Left ventricle myocardium inferior (tissue), 1 donor: ENCODE measurements at places on chromosomes 6 and 20. TPM values are rescaled to one million over a fixed set of nuclear protein-coding genes. Genes with fewer than 3 reads are reported as not detected.

DNA sequence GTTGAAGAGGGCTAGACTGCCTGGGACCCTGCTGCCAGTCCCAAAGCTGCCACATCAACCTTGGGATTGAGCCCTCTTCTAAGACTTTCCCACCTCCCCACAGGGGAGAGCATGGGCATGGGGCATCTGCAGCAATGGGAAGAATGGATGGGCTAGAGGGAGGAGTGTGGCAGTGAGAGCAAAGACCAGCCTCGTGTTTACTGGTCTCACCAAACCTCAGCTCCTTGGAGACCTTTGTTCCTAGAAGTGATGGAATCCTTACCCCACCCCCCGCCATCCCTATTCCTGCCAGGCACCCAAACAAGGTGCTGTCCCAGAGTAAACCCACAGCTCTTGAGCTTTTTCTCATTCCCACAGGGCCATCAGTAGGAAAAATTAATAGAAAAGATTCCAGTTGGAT, 20.0 kb upstream of the ARMC12 start:
- no peak for DNase-seq

DNA sequence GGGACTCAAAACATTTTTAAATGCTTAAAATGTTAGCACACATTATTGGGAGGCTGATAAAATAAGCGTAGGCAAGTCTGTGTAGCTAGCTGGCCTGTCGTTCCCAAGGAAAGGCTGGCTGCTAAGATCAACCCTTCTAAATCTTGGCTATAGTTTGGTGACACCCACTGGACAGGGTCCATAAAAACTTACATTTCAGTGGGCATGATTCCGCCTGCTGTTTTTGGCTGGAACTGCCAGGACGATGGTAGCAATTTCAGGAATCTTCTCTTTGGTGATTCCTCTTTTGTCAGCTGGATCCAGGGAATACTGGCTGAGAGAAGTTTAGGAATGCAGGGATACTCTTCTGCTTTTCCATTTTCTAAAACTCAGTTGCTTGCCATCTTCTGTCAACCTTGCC, 162.2 kb downstream of the NKAIN2 start:
- no peak for DNase-seq

The FILIP1 gene
- total RNA-seq: 173 TPM

GRCh38 chr6:142685852-142686506, 259.0 kb downstream of the HIVEP2 start:
- DNase-seq: no peak

DNA sequence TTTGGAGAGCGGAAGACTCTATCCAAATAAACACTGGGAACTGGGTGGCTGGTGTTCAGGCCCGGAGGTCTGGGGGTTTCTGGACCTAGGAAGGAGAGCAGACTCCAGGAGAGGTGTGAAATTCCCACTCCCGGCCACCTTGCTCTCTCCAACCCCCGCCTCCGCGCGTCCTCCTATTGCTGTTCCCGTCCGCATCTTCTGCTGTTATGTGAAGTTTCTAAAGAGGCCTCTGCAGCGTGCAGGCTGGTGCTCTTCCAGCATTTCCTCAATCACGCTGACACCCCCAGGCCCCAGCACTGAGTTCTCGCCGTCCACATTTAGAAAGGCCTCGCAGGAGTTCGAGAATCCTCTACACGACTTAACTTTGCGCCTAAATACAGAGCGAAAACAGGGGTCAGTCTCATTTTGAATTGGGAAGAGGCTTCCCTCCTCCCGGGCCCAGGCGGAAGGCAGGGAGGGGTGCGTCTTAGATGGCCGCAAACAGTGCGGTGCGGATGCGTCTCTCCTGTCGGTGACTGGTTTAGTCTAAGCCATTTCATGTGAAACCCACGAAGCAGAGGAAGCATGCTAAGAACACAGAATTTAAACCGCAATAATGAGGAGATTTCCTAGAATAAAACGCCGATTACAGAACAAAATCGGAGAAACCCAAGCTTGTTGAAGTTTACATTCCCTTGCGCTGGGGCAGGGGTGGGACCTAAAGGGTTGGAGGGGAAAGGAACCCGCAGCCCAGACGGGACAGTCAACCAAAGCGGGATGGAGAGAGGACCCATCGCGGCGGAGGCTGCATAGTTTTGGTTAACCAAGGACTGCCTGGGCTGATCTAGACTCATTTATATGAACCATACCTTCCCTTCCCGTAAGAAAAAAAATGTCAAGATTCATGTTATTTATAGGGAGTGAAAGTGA, 4.0 kb upstream of the FOXF2 start:
- no peak for DNase-seq

DNA sequence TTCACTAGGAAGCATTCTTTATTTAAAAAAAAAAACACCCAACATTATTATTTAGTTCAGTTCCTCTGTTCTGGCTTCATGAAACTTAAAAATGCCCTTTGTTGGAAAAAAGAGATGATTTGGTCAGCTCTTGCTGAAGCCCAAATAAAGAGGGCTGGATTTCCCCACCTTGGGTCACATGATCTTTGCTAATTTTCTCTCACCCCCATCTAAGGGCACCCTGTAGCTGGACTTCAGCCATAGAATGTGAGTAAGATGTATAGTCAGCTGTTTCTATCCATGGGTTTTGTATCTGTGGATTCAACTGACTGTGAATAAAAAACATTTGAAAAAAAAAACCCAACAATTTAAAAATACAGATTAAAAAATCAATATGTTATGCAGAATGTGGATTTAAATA, 213.9 kb upstream of the SULF2 start:
- no peak for DNase-seq

The OR2H1 gene
- total RNA-seq: not detected

GRCh38 chr20:49966861-49967260, 15.9 kb upstream of the SNAI1 start:
- no peak for DNase-seq

GRCh38 chr20:56925082-56925830, 296.1 kb downstream of the TFAP2C start:
- DNase-seq: no peak

DNA sequence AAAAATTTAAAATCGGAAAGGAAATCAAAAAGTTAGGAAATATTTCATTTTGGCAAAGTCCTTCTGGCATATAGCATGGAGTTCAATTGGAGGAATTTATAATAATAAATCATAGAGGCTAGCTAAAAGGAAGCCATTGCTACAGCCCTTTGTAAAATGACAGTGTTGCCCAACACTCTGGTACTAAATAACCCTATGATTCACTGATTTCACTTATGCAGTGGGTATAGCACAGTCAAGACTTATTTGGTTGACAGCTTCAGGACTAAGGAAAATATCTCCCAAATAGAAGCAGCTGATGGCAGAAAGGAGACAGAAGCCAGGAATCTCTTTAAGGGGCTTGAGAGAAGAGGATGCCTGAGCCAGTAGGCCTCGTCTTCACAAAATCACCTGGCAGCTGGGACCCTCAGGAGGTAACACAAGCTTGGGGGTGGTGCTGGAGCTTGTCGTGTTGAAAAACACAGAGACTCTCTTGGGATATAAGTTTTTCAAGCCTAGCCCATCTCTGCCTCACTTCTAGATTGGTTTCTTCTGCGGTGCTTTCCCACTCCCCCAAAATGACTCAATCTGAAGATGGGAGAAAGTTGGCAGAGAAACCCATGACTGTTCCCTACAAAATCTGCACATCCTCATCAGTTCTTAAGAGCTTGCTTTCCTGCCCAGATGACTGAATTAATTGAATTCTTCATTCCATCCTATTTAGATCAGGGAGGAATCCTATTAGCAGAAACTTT, 38.4 kb upstream of the EYA4 start:
- DNase-seq: no peak

DNA sequence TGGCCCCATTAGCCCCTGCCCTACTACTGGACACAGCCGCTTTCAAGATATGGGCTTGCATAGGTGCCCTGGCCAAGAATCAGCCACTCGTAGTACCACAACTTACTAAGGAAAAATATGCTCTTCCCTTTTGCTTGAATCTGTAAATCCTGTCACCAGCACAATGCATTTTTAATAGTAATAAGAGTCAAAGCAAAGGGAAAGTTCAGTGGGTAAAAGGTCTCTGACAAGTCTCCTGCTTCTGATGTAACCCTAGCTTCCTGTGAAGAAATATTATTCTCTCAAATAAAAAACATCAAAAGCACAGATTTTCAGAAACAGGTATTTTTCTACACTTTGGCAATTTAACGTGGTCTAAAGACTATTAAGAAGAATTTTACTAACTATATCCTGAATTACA, 373.8 kb downstream of the GJA1 start:
- DNase-seq: no peak

The C4B gene
- total RNA-seq: 72.9 TPM

The RIPOR3 gene
- total RNA-seq: 6.5 TPM

DNA sequence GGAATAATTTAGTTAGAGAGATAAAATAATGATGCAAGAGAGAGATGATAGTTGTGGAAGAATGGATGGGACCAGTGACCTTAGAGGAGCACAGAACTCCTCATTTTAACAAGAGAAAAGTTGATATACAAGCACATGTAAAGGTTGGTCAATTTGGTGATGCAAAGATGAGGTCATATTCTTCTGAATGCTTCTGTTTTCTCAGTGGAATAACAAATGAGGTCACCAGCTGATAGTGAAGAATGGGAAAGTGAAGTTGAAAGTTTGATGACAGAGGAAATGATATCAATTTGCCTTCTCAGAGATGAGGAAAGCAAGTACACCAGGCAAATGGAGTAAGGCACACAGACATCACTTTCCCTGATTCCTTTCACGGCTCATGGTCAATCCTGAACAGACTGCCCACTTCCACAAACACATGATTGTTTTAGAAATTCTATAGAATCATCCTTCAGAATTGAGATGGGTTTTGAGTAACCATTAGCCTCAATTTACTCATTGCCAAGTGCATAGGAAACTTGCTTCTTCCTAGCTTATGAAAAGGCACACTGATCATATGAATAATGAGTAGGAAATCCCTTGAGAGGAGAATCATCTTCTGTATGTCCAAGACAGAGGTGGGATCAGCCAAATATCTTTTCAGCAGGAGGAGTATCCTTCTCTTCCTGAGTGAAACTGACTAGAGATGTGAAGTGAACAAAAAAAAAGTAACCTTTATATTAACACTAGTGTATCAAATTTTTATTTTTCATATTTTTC, 82.4 kb upstream of the TCF21 start:
- DNase-seq: no peak

DNA sequence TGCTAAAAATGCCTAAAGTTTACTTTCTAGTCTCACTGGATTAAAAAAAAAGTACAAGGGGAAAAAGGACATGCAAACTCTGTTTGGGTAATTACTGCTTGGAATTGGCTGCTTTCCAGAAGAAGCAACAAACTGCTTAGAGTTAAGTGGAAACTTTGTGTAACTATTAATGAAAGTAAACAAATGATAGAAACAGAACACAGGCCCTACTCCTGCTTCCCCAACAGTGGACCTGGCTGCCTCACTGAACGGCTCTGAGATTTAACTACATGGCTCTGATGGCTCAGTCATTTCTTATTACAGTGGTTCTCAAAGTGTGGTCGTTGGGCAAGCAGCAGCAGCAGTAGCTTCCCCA, 108.5 kb downstream of the MAN1A1 start:
- DNase-seq: no peak

DNA sequence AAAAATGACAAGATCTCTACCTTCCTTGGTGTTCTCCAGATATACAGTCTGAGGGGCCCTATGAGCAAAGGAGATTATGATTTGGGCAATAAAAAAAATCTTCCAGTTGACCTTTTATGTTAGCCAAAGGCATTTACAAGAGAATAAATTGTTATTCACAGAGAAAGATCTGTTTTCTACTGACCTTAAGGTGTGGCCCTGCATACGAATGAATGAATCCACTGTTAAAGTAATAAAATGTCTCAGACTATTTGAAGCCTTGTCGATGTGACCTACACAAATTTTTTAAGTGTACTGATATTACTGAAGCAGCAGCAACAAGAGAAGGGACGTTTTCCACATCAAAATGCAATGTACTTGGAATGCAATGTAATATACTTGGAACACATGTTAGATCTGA, 95.9 kb upstream of the SSTR4 start:
- no peak for DNase-seq

DNA sequence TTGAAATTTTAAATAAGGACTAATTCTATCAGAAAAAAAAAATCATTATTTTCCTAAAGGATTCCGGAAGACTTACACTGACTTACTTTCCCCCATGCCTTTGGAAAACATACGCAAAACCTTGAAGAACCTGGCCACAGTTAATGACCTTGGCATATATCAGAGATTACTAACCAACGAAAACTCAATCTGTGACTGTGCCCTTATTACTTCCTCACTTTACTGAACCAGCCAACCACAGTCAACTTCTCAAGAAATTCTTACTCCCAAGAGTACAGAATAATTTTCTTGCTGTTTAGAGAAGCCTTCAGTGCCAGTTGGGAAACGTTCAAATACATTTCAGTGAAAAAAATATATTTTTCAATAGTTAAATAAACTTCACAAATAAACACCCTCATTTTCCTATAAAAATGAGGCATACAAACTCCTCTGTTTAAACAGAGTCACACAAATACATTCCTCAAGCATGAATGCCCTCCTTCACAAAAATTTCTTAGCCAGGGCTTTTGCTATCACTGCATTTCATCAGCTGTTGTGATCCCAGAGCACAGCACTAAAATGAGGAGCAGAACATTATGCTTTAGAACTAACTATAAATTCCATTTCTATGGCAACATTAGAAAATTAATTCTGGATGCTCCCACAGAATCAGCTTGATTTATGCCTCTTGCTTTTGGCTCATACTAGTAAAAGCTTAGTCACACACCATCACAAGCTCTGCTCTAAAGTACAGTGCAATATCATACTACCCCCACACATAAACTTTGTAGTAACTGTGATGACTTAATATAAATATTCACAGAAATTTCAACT, 117.6 kb downstream of the DST start:
- DNase-seq: no peak

The PTPRK gene
- 18.4 TPM for total RNA-seq

GRCh38 chr6:39178804-39179203, 50.5 kb downstream of the KCNK5 start:
- DNase-seq: no peak

GRCh38 chr6:40196135-40196518, 261.9 kb upstream of the MOCS1 start:
- DNase-seq: no peak

GRCh38 chr6:159929819-159930218, 39.0 kb downstream of the MAS1 start:
- DNase-seq: no peak

The GPLD1 gene
- total RNA-seq: 0.71 TPM

DNA sequence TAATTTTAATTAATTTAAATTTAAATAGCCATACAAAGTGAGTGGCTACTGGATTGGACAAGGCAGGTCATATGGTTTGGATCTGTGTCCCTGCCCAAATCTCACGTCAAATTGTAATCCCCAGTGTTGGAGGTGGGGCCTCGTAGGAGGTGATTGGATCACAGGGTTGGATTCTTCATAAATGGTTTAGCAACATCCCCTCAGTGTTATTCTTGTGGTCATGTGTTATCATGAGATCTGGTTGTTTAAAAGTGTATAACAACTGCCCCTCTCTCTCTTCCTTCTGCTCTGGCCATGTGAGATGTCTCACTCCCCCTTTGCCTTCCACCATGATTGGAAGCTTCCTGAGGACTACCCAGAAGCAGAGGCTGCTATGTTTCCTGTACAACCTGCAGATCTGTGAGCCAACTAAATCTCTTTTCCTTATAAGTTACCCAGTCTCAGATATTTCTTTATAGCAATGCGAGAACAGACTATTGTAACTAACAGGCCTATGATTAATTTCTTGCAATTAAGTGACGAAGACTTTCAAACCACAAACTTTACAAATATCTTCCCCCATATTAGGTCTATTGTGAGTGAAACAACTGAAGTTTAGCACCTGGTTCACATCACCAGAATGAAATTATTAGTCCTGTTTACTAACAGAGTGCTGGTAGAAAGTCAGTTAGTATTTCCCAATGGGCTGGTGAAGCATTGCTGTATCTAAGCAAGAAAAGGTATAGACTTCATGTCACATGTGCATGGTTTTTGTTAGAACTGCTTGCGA, 60.0 kb upstream of the TNFAIP3 start:
- DNase-seq: no peak

The GSTA3 gene
- not detected for total RNA-seq
